Astrocyte (in vitro differentiated cells and primary cell): ENCODE measurements at places on chromosomes 4 and X.
A peak's percentile ranks its signal among the peaks of the same experiment; 100 is the strongest.

- DNase-seq, result no peak
Measured at GRCh38 chrX:41031256-41031967, 53.8 kb upstream of the USP9X start.

DNA sequence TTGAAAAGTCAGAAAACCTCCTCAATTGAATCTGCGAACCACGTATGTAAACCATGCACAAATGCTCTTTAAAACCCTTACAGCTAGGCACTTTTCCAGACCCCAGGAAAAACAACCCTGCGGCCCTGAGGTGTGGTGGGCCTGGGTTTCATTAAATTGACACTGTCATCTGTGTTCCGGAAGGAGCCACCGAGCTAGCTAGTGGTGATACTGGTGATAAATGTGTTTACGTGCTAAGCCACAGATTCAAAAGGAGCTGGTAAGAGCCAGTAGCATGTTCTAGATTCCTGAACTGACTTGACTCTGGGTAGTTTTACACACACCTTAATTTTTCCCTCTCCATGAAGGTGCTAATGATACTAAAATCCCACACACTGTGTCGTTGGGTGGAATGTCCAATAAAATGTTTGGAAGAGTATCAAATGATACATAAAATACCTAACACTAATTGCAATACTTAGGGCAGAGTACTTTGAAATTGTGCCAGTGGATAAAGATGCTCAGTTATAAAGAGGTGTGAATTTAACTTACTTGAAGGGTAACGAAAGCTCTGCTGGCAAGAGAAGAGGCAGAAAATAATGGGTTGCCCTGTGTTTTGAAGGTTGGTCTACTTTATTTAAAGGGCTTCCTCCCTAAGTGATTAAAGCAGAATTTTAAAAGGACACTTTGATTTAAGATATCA is 8.5 kb downstream of the SMS start:
- DNase-seq, result no peak

GRCh38 chr4:1508161-1509160 is 102.2 kb upstream of the NKX1-1 start:
- DNase-seq, result no peak

GRCh38 chrX:10071451-10072144 is 85.2 kb upstream of the CLCN4 start:
- DNase-seq, result no peak

- DNase-seq, result peak; percentile 60
Measured at GRCh38 chr4:65383589-65384305, 286.5 kb downstream of the EPHA5 start.

GRCh38 chr4:16721613-16722291 is 176.7 kb downstream of the LDB2 start:
- DNase-seq, result peak; percentile 87

- DNase-seq, result no peak
Measured at GRCh38 chr4:6742989-6743388, 27.0 kb downstream of the BLOC1S4 start.

- no peak for DNase-seq
Measured at GRCh38 chr4:3215256-3215655, 33.7 kb upstream of the MSANTD1 start.
